Activated T-cell treated with anti-CD3 and anti-CD28 coated beads, Interleukin-2, amount 50 U/mL, for 4 hours (primary cell): ENCODE measurements at places on chromosomes 11 and 22.

GRCh38 chr11:46072172-46072964 is 48.9 kb downstream of the PHF21A start:
- DNase-seq, result no peak

- no peak for DNase-seq
Measured at GRCh38 chr11:100545970-100546369, 141.1 kb upstream of the ARHGAP42 start.

DNA sequence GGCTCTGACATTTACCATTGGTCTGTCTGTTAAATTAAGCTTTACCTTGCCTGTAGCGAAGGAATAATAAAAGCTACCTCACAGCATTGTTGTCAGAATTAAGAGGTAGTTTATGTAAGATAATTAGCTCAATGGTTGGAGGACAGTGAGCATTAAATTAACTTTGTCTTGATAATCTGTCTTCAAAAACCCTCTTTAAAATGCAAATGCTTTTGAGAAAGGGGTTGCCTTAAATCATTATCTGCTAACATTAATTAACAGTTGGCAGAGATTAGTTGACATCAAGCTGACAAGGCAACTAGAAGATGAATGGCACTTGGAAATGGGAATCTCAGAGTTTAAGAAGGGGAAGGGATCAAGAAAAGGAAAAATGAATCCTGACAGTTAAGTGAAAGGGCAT is 761.1 kb upstream of the ARHGAP42 start:
- no peak for DNase-seq

- DNase-seq, result no peak
Measured at GRCh38 chr11:70183483-70184176, 19.5 kb upstream of the FADD start.

DNA sequence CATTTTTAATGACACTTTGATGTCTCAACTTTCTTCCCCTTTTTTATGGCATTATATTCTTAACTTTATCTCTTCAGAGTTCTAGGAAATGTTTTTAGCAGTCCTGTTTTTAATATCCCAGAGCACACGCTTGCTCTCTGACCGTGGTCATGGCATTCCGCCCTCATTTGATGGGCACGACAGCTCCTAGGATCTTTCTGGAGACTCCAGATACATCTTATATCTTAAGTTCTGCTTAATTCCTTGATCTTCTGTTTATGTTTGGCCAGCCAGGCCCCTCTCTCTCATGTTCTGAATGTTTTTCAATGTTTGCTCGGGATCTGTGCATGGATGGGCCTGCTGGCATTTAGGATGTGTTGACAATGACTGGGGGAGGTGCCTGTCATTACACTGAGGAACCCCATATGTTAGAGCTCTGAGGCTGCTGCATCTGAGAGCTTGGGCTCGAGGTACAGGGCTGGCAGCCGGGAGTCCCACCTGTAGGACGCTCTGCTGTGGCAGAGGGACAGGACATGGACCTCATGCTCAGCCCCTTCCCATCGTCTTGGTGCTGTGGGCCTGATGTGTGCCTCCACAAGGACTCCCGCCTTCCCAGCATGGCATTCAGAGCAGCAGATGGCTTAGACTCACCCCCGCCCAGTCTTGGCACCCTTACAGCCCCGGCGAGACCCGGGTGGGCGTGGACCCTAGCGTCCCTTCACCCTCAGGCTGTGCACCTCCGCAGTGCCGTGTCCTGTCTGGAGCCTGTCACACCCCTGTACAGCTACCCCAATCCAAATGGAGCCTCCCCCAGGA is 75.0 kb downstream of the CDKN1C start:
- DNase-seq, result no peak

GRCh38 chr11:47415949-47416472 is 7.6 kb downstream of the SLC39A13 start:
- no peak for DNase-seq

DNA sequence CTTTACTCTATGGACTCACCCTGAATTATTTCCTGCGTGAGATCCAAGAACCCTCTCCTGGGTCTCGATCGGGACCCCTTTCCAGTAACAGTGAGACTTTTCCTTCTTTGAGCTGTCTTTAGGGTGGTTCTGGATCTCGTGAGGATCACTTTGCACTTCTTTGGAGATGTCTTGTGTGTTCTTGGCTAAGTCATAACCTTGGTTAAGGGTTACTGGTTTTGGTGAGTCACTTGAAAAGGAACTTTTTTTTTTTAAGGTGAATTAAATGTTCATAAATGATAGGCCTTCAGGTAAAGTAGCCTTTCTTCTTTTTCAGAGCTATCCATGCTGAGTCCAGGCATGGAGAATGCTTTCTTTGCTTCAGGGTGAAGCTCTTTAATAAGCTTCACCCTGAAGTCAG is 19.4 kb upstream of the GSTP1 start:
- no peak for DNase-seq

GRCh38 chr11:48008951-48009270 is 28.6 kb downstream of the PTPRJ start:
- peak; percentile 39 for DNase-seq

GRCh38 chr22:39685336-39686177 is 115.0 kb downstream of the CACNA1I start:
- DNase-seq, result no peak

DNA sequence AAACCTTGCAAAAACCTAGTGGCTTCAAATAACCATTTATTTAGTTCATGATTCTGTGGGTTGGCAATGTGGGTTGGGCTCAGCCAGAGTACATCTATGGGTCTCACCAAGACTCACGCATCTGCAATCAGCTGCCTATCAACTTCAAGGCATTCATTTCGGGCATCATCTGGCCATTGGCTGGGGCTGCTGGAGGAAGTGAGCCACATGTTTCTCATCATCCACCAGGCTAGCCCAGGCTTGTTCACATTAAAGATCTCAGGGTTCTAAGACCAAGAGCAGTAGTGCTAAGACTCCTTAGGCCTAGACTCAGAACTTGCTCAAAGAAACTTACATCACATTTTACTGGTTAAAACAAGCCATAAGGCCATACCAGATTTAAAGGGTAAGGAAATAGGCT is 478.9 kb upstream of the ARHGAP42 start:
- DNase-seq, result no peak

- DNase-seq, result no peak
Measured at GRCh38 chr11:70036971-70037882, 40.9 kb upstream of the ANO1 start.

GRCh38 chr11:16750417-16750816 is 12.0 kb downstream of the C11orf58 start:
- no peak for DNase-seq

- no peak for DNase-seq
Measured at GRCh38 chr11:64654958-64655541, 64.0 kb downstream of the SLC22A12 start.

DNA sequence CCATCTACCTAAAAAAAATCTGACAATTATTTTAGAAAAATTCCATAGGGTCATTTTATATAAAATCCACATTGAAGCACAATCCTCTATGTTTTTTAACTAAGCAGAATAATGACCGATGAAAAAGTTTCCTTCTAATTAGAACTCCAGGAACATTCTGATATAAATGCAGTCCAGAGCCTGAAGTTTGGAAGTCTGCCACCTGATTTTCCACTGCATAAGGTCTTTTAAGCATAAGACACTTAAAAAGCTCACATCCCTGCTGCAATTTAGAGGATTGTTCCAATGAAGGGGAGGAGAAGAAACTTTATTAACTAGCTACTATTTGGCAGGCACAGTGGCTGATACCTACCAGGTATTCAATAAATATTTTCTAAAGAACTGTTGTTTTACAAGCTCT is 570.3 kb upstream of the ANO5 start:
- no peak for DNase-seq

GRCh38 chr11:128289048-128289447 is 298.3 kb downstream of the ETS1 start:
- no peak for DNase-seq

GRCh38 chr22:37010976-37011375 is 8.3 kb downstream of the TST start:
- DNase-seq, result no peak

GRCh38 chr11:3894128-3894731 is 38.8 kb downstream of the STIM1 start:
- DNase-seq, result no peak
